ENCODE measurements at places on chromosomes 5 and 9.

DNA sequence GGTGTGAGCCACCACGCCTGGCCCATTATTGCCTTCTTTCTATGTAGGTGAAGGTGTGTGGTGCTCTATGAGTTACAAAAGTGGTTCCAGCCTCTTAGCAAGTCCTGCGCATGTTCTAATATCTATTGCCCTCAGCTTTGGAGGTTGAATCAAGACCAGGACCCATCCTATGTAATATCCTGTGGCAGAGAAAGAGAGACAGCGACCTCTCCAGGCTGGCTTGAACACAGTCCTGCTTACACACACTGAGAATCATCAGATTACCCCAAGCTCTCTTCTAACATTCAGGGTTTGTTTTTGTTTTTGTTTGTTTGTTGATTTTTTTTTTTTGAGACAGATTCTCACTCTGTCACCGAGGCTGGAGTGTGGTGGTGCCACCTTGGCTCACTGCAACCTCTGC, 94.7 kb upstream of the OSMR start:
- DNase-seq = no peak

- DNase-seq = no peak
Measured at GRCh38 chr9:12494411-12494810, 198.8 kb upstream of the TYRP1 start.

- DNase-seq = peak; percentile 49
Measured at GRCh38 chr5:151924564-151925301, at the start of gene GLRA1. Gene GLRA1 (minus strand): TSS chr5:151924851. CDS start chr5:151924549, 302 bp downstream.

DNA sequence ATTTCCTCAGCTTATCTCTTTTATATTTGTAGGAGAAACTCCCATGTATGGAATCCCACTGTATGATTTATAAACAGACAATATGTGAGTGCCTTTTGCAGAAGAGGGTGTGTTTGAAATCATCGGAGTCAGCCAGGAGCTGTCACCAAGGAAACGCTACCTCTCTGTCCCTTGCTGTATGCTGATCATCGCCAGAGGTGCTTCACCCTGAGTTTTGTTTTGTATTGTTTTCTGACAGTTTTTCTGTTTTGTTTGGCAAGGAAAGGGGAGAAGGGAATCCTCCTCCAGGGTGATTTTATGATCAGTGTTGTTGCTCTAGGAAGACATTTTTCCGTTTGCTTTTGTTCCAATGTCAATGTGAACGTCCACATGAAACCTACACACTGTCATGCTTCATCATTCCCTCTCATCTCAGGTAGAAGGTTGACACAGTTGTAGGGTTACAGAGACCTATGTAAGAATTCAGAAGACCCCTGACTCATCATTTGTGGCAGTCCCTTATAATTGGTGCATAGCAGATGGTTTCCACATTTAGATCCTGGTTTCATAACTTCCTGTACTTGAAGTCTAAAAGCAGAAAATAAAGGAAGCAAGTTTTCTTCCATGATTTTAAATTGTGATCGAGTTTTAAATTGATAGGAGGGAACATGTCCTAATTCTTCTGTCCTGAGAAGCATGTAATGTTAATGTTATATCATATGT, 18.0 kb upstream of the CTSL start:
- no peak for DNase-seq

DNA sequence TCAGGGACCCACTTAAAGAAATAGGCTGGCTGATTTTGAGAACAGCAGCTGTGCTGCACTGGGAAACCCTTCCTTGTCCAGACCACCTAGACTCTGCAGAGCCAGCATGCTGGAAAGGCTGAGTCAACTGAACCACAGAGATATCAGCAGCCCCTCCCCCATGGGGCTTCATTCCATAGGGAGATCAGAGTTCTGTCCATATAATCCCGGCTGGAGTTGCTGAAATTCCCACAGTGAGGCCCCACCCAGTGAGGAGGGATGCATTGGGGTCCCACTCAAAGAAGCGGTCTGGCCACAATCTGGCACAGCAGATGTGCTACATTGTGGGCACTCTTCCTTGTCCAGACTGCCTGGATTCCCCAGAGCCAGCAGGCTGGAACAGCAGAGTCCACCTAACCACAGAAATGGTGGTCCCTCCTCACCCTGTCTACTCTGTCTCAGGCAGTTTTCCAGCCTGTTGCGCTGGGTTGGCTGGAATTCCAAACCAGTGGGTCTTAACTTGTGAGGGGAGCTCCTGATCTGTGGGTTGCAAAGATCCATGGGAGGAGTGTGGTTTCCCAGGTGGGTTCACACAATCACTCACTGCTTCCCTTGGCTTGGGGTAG, 127.1 kb downstream of the RNF180 start:
- no peak for DNase-seq
